ENCODE measurements at places on chromosomes 7 and 10.

DNA sequence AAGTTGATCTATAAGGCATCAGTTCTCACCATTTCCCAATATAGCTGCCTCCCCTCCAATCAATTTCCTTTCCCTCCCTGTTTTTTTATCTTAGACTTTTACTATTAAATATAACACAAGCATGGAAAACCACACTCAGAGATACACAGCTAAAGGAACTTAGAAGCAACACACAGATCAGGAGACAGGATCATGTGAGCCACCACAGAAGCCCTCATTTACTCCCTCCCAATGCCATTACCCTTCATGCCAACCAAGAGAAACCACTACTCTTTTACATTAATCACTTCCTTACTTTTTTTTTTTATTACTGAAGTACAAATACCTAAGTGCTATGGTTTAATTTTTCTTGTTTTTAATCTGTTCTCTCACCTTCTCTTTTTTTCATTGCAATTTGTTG lies 33.0 kb downstream of the COG5 start:
- no peak for DNase-seq

DNA sequence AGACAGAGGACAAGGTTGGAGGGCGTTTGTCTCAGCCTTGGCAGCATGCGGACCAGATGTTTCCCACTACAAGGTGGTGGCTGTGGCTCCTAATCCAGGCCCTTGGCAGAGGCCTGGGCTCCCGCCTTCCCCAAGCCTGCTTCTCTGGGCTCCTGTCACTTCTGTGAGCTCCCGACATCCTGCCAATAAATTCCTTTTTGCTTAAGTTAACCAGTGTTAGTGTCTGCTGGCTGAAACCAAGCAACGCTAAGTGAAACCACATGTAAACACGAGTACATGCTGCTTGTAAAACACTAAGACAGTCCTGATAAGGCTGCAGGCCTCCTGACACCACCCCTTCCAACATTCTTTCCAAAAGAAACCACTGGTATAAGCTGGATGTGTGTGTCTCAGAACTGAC lies 263.6 kb upstream of the ZMIZ1 start:
- no peak for DNase-seq

DNA sequence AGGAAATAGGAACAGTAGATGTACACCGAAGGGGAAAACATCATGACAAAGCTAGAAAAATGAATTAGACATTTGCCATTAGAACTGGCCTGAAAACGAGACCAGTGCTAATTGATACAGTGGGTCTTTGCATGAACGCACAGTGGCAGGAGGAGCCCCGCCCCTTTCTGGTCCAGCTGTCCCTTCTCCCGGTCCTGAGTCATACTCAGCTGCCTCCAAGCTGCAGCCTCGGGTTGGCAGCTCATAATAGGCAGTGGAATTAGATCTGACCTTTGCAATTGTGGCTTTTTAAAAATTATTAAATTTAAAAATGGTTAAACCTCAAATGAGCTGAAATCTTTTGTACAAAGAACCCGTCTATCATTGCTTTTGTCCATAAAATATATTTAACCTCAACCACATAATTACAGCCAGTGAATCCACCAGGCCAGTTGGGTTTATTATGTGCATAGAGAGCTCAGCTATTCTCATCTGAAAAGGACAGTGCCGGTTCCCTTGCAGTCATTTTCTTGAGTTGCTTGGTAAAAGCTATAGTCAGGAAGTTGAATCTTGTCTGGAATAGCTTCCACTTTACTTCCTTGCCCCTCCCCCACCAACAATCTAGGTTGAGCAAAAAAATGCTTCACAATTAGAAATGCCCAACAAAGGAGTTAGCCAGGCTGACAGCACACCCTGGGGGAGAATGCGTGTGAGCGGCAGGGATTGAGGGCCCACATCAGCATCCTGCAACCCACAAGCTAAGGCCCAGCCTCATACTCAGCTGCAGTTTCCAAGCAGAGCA lies 147.1 kb downstream of the BUB3 start:
- DNase-seq: no peak

GRCh38 chr7:6551016-6551511 lies at the start of gene GRID2IP:
Gene GRID2IP, minus strand, starts transcription at chr7:6551461. Its CDS starts 25 bp downstream, at chr7:6551436.
- DNase-seq: no peak

DNA sequence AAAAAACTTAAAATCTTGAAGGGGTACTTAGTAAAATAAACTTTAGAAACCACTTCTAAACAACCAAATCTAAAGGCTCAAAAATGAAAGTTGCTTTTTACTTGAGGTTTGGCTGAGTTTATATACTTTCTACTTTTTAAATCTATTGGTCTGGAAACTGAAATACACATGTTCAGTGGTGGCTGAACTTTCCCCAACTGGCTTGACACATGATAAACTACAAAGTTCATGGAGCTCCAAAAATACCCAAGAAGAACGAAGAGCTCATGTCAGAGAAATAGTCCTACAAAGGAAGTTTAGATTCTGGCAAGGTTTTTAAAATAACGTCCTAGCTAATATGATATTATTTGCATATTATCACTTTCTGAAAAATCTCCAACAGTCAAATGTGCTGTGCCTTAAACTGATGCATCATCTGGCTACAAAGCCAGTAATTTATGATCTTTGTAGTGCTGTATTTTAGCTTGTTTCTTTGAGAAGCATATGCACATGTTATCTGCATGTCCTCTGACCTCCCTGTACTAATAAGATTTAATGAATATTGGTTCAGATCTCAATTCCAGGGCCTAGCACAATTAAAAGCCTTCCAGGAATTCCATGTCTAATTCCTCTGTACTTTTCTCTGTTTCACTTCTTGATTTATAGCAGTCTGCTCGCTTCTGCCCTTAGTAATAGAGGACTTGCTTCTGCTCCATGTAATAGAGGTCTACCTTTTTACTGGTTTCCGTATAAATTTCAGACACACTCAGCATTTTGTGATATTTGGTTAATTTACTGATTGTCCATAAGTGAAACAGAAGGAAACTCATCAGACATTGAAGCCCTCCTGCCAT lies 28.2 kb downstream of the SEMA3C start:
- no peak for DNase-seq

- no peak for DNase-seq
Measured at GRCh38 chr10:59888781-59889435, 17.4 kb downstream of the CCDC6 start.

DNA sequence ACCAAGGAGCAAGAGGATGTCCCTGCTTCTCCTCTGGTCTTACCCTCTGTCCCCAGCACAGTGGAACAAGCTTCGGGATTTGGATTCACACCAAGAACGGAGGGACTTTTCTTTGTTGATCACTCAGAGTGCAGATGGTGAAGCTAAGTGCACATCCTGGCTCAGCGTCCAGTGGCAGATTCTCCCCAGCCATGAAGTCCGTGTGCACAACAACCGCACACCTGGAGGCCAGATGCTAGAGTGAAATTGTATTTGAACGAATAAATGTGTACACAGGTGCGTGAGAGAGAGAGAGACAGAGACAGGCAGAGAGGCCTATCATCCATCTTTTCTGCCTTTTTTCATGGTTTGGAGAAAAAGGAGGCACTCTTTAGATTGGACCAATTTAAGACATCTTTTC lies 31.5 kb downstream of the ASB13 start:
- DNase-seq: no peak

Data from stimulated activated CD4-positive, alpha-beta T cell treated with anti-CD3 and anti-CD28 coated beads, TNF-alpha, amount 100 ng/mL, for 24 hours (primary cell).